NCI-H1436 (cell line): ENCODE measurements at places on chromosomes 2 and 18.

- DNase-seq, result peak; percentile 61
Observed at GRCh38 chr18:38923126-38923525, 1357.5 kb upstream of the CELF4 start.

DNA sequence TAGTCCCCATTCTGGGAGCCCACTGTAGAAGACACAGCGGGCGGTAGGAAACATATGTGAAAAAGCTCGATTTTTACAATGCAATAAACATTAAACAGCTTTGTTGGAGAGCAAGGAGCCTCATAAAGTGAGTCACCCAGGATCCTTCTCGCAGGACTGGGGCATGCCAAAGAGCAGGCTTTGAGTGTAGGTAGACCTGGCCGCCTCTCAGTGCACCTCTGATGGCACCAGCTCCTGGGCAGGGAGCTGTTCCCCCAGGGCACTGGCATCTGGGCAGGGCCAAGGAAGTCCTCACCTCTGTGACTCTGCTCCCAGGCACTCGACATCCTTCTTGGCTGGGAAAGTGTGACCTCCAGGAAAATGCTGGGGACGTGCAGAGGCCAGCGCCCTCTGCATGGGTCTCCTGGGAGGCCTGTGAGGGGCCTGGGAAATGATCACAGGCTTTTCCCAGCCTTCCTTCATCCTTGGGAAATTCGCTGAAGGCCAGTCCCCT is 94.2 kb downstream of the POLR1A start:
- DNase-seq, result no peak

DNA sequence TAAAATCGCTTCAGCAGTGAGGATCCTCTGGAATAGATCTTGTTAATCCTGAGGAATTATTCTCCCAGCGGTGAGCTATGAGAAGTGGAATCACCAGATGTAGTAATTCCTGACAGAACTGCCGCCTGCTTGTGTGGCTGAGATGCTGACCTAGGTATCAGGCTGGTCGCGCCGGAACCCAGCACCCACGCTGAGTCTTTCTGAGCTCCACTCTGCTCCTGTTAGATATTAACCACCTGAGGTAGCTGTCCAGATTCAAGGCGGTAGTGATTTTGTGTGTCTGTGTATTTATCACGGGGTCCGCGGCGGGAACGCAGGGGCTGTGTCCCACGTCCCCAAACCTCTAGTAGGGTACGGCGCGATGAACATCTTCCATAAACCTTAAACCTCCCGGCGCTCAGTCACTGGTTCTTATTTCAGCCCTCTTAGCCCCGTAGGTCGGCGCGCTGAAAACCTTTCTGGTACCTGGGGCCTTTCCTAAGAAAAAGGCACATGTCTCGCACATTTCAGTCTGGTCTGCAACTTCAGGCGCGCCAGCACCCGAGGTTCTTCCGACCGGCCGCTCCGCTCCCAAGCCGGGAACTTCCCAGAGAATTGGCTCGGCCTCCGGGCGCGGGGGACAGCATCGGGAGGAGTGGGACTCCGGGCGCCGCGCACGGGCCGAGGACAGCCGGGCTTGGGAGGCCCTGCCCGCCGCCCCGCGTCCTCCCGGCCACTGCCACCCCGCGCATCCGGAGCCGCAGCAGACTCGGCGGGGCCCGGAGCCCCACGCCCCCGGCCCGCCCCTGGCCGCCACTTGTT is 542 bp upstream of the CNNM3 start:
- DNase-seq, result no peak

DNA sequence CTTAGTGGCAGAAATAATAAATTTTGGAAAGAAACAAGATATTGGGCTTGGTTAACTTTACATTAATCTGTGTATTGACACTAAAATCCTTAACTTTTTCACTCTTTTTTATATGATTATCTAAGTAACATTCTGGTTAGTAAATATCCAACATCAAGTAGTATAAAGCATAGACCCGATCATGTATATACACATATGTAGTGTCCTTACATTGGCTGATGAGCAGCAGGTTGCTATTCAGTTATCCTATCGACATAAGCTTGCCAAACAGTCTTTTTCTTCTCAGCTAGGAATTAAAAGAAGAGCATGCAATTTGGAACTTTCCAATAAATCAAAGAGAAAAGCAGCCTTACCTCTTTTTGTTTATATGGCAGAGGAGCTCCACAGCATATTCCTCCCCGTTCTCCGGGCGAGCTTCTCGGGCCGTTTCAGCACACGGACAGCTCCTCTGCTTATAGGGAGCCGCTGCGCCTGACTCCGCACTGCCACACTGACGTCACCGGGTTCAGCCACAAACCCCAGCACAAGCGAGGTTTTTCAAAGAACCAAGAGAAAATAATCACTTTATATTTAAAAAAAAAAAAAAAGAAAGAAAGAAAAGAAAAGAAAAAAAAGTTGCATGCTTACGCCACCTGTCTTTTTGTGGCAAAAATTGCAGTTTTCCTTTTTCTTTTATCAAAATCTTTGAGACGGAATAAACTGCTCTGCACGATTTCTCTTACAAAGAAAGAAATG is at the start of gene SCG2:
TSS of gene SCG2 (minus strand) at position 430 of the 735 bp plus-strand sequence. CDS start 3,079 bp downstream, outside the sequence.
- DNase-seq, result peak; percentile 72

DNA sequence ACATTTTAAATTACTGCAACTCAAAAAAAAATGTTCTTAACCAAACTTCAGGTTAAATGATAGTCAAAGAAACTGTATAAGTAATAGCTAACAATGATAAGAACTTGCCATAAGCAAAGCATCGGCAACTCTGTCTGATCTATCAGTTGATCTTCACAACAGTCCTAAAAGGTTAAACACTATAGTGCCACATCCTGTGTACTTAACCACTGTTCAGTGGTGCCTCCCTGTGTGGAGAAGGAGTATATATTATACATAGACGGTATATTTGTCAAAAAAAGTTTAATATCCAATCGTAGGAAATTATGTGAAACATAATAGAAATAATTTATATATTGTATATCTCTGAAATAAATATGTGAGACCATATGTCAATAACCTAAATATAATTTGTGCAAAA is 13.0 kb downstream of the DTNA start:
- no peak for DNase-seq

DNA sequence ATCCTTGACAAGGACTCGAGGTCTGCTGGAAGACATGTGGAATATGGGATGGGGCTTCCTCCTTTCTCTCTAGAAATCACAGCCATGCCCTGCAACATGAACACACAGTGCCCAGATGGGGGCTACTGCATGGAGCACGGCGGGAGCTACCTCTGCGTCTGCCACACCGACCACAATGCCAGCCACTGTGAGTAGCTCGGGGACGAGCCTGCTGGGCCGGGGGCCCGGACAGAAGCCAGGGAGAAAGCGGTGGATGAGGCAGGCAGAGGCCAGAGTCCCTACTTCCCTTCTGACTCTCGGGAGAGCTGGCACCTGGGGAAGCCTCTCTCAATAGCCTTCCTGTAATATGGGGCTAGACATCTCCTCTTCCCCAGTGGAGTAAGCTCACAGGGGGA is 50.5 kb downstream of the SNED1 start:
- no peak for DNase-seq

- DNase-seq, result no peak
Observed at GRCh38 chr2:195642679-195643068, 14.4 kb upstream of the SLC39A10 start.

GRCh38 chr2:224040753-224041152 is 1.7 kb upstream of the SERPINE2 start:
- no peak for DNase-seq

- DNase-seq, result no peak
Observed at GRCh38 chr2:230326453-230327417, at the start of gene SP140L. SP140L (plus strand) TSS chr2:230327193; CDS start chr2:230327270, 77 bp downstream.

DNA sequence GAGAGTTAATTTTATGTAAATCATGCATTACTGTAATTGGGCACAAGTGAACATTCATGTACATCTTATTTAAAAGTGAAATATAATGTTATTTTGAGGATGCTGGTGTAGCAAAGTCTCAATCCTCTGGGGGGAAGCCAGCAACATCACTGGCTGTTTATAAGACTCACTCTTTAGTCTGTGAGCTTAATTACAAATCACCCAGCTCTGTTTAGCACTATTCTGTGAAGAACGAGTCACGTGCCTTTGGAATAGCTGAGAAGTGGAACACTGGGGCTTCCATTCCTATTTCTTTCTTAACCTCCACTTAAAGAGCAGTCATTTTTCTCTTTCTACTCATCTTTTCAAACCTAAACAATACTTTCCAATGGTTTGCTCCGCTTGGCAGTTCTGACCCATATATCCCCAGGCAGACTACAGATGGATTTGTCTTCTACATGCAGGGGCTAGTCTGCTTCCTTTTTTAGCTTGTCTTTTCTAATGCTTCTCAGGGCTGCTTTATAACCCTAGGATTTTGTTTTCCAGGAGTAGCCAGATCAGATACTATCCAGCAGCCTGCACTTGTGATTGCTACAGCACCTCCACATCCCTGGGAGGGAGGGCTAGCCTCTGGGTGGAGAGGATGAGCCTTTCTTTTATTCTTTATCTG is 95.3 kb upstream of the CAVIN2 start:
- DNase-seq, result no peak

- no peak for DNase-seq
Observed at GRCh38 chr18:62101321-62101721, 85.5 kb downstream of the PIGN start.

DNA sequence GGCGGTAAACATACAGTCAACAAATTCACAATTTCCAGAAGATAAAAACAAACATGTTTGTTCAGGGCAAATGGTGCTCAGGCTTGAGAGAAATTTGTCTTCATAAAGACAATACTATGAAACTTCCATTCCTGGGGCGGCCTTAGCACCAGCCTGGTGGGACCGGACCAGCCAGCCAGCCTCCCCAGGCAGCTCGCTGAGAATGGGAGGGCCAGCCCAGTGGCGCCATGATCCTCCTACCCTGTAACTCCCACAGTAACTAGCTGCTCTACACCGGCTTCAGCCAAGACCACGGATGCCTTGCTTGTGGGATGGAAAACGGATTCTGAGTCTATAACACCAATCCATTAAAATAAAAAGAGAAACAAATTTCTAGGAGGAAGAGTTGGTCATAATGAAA is 24.2 kb upstream of the FHOD3 start:
- no peak for DNase-seq

DNA sequence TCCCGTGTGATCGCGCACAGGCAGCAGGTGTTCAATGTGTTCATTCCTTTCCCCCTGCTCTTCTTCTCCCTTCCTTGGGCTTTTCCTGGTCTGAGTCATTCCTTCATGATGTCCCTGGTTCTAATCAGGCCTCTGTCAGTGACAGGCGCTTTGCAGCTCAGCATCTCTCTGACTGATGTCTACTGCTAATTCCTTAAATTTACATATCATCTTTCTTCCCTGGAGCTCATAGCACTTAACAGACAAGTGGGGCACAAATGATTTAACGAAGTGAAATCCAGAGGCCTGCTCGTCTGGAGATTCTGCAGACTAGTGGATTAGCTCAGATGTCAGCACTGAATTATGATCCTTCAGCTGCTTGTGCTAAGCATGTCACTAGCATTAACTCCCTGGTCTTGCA is 77.9 kb downstream of the NRP2 start:
- DNase-seq, result no peak

GRCh38 chr2:158325031-158325781 is 131.3 kb downstream of the CCDC148 start:
- no peak for DNase-seq

GRCh38 chr18:30709595-30709994 is 332.9 kb downstream of the DSC3 start:
- no peak for DNase-seq

DNA sequence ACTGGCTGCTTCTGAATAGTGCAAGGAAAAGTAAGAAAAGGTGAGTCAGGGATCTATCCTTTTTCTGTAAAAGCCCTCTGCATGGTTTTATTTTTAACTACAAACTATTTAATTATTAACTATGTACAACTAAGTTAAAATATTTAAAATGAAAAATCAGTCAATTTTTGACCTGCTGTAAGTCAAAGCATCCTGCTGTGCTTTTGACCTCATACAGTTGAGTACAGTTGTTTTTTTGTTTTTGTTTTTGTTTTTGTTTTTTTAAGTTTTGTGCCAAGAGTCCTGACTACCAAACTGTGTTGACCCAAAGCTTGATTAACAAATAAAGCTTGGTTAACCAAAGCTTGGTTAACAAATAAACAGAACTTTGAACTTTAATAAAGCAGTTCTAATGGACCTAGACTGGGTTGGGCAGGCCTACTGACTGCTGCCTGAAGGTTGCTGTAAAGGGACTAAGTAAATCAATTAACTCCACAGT is at the start of gene ACMSD:
TSS of gene ACMSD (plus strand) at position 474 of the 478 bp plus-strand sequence. CDS start 67 bp downstream, outside the sequence.
- no peak for DNase-seq

GRCh38 chr18:35311496-35311895 is 21.5 kb upstream of the ZSCAN30 start:
- DNase-seq, result no peak

DNA sequence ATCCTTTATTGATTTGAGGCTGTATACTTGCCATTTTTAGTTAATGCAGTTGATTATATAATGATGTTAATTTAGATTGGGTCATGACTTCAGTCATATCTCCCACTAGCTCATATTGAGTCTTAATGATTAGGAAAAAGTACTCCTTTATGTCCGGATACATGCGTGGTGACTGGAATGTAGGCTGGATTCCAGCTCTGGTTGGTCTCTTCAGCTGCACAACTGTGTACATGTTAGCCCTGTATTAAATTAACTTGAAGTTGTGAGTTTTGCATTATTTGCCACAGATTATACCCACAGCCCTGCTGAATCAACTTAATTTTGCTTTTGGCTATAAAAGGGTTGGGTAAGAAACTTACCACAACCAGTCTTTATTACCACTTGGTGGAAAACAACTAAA is 22.5 kb downstream of the MOB4 start:
- DNase-seq, result no peak

DNA sequence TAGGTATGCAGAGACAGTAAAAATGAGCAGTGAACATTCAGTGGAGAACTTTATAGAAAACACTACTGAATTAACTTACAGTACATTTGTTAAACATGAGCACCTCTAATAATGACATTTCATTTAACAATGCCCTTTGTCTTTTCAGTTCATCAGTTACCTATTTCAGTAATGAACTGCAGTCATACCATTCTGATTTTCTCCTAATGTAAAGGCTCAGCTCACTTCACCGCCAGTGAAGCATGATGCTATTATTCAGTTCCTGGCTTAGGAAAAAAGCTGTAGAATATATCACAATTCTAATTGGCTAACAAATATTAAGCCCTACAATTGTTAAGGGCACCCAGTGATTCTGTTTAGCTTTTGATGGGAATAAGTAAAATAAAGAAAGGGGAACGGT is 37.1 kb upstream of the CCDC93 start:
- no peak for DNase-seq

DNA sequence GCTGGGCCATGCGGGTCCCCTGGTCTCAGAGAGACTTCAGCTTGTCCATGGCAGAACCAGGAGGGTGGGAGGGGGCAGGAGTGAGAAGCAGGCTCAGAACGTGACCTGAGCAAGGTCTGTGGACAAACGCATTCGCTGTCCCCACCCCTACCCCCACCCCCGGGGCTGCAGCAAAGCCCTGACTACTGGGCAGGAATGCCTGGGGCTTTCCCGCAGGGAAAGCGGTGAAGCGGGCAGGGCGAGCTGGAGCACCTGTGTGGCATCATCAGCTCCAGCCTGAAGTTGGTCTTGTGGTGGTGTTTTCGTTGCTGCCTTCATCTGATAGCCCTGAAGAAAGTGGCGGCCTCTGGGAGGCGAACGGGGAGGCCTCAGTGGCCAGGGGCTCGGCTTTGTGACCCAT is 26.1 kb upstream of the ALKAL2 start:
- no peak for DNase-seq

- no peak for DNase-seq
Observed at GRCh38 chr2:55405116-55405515, 14.5 kb downstream of the CCDC88A start.
